ENCODE measurements at places on chromosomes 7 and 10. TPM values are rescaled to one million over a fixed set of nuclear protein-coding genes. Genes with fewer than 3 reads are reported as not detected.

CREB5 gene
- total RNA-seq = 0.72 TPM

LZTS2 gene
- 19.2 TPM for total RNA-seq

DNA sequence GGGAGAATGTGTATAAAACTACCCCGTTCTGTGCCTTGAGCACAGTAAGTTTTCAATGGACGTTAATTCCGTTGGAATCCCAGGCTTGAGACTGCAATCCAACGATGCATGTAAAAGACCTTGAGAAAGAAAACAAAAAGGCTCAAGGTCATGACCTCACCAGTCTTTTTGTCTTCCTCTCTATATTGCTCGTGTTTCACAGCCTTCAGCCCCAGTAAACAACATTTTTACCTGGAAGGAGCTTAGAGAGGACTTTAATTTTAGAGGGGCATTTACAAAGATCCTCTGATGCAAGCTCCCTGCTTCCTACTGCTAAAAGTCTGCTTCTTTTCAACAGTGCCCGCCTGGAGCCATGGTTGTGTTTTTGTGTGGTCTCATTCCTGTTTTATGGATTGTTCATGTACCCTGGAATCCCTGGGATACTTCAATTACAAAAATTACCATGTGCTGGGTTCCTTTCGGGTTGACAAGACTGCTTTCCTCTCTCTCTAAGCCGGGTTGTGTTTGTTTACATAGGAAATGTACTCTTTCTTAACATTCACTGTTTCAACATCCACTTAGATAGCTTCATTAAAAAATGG lies 320.1 kb upstream of the NFE2L3 start:
- DNase-seq = no peak

DNA sequence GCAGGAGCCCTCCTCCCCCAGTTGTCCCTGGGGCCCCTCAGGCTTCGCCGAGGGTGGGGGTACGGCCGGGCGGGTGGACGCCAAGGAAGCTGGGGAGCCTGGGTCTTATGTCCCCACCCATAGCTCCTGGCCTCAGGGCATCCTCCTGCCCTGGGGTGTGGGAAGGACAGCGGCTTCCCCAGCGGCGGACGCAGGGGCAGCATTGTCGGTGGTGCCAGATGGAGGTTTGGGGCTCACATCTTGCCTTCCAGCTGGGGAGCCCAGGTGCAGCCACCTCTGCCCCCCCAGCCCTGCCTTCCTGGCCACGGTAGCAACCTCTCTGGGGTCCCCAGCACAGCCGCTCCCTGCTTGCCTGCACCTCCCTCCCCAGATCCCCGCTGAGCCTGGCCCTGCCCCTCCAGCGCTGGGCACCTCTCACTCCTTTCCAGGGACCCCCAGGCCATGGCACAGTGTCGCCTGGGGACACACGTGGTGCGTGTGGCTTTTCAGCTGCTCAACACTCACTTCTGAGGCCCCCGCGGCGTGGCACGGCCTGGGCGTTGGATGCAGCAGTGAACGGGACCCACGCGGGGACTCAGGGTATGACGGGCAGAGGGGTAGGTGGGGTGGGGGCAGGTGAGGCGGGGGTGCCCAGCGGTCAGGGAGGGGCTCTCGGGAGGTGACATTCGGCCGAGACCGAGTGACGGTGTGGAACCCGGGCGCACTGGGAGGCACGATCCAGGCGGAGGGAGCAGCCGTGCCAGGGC lies 53.1 kb downstream of the UNCX start:
- no peak for DNase-seq

- no peak for DNase-seq
Observed at GRCh38 chr7:114405427-114405826, 9.2 kb upstream of the FOXP2 start.
